ENCODE measurements at places on chromosomes 6 and 20.
A peak's percentile ranks its signal among the peaks of the same experiment; 100 is the strongest.

GRCh38 chr6:43825187-43826115, 55.4 kb downstream of the VEGFA start:
- DNase-seq, result no peak

DNA sequence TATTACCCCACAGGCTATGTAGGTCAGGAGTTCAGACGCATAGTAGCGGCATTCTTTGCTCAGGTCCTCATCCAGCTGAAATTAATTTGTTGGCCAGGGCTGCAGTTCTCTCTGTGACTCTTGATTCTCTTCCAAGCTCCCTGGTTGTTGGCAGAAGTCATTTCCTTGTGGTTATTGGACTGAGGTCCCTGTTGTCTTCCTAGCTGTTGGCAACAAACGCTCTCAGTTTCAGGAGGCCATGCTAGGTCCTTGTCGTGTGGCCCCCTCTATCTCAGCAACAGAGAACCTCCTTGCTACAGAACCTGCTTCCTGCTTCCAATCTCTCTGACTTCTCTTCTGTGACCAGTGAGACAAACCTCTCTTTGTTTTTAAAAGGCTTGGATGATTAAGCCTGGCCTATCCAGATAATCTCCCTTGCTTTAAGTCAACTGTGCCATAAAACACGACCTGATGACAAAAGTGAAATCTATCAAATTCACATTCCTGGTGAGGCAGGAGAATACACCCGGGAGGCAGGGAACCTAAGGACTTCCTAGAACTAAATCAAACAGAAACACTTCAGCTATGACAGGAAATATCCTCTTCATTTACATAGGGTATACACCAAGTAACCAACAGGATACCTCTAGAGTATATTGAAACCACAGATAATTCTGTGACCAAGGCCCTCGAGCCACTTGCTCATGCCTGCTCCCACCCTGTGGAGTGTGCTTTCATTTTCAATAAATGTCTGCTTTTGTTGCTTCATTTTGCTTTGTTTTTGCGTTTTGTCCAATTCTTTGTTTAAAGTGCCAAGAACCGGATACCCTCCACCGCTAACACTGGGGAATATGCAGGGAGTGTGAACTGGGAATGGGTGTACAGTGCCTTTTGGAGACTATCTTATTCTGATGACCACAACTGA, 196.0 kb downstream of the BTBD3 start:
- no peak for DNase-seq

DNA sequence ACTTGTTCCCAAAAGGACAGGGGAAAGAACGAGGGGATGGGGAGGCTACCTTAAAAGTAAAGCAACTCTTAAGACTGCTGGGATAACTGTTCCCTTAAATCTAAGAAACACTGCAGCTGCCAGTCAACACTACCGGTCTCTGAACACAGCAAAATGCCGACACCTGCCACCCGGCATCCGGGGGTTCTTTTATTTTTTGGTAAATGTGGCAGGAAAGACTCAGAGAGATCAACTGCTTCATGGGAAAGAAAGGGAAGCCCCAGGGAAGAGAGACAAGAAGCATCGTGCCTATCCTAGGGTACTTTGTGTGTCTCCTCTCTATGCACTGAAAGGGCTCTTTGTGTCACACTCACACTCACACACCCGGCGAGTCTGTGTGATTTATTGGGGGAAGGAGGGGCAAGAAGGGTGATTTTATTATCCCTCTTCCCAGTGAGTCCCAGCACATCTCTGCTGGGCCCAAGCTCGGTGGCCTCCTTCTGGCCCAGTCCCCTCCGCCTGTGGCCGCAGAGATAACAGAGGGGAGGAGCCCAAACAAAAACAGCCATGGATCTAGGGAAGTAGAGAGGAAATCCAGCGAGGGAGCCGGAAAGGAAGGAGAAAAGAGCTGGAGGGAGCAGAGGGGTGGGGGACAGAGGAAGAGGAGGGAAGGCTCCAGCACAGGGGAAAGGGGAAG, 1.4 kb downstream of the FYN start:
- no peak for DNase-seq

DNA sequence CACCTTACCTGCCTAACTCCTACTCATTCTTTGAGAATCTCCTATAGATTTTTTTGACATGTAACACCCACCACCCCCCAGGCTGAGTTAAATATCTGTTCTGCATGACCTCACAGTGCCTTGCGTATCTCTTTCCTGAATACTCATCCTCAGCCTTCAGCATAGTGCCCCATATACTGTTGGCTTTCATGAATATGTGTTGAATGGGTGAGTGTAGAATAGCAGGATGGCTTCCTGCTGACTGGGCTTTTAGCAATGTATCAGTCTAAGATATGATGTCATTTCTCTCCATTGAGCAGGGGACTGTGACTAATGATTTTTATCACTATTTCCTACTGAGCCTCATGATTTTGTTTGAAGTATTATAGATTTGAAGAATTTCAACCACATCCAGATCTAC, 361.6 kb upstream of the MARCKS start:
- DNase-seq, result no peak

DNA sequence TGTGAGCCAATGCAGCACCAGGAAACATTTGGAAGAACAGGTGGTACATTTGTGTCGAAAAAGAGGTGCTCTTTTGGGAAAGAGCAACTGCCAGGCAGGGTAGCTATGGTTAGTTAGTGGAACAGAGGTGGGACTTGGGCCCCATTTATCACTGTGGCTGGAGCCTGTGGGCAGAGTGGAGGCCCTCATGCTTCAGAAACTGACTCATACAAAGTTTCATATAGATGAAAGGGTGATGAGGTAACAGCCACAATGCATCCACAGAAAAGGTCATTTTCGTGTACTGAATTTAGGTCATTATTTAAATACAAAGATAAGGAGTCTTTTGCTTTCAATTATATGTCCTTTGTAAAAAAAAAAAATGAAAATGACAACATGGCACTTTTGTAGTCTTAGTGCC, 76.4 kb upstream of the HS3ST5 start:
- no peak for DNase-seq

- DNase-seq, result no peak
Measured at GRCh38 chr20:31494131-31494530, 19.0 kb downstream of the REM1 start.

DNA sequence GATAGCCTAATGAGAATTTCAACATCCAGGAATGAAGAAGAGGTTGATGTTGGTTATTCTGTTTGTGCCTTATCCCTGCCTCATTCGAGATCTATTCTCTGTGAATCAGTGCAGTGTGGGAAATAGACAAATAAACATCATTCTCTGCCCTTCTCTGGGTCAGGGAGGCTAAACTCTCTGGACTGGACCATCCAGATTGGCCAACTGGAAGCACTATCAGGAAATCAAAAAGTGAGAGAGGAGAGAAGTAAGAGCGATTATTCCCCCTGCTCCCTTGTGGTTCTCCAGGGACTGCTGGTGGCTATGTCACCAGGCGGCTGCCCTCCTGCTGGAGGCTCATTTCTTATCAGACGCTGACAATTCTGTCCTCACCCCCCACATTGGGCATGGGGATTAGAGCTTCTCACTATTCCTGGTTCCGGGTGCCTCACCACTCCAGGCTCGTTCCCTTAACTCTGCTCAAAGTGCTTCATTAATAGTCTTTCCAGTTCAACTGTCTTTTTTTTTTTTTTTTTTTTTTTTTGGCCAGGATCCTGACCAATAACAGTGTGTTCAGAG, 201.7 kb upstream of the RREB1 start:
- no peak for DNase-seq

GRCh38 chr6:26420688-26421171, 18.7 kb downstream of the BTN3A1 start:
- DNase-seq, result no peak

DNA sequence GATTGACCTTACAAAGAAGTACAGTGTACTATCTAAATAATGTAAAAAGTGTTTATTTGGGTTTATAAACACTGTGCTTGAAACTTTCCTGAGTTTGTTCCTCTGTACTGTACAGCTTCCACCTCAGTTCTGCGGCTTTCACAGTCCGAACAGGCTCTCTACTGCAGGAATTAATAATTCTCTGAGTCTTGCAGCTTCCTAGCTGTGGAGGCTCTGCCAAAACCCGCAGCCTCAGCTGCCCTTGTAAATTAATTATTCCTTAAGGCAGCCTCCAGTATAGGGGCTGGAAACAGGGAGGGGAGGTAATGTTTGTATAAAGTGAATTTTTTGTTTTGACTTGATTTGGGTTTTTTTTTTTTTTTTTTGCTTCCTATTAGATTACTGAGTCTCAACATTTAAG, 19.2 kb downstream of the TSPYL4 start:
- DNase-seq, result no peak

- DNase-seq, result peak; percentile 59
Measured at GRCh38 chr6:73451223-73452106, 632 bp downstream of the CGAS start.

DNA sequence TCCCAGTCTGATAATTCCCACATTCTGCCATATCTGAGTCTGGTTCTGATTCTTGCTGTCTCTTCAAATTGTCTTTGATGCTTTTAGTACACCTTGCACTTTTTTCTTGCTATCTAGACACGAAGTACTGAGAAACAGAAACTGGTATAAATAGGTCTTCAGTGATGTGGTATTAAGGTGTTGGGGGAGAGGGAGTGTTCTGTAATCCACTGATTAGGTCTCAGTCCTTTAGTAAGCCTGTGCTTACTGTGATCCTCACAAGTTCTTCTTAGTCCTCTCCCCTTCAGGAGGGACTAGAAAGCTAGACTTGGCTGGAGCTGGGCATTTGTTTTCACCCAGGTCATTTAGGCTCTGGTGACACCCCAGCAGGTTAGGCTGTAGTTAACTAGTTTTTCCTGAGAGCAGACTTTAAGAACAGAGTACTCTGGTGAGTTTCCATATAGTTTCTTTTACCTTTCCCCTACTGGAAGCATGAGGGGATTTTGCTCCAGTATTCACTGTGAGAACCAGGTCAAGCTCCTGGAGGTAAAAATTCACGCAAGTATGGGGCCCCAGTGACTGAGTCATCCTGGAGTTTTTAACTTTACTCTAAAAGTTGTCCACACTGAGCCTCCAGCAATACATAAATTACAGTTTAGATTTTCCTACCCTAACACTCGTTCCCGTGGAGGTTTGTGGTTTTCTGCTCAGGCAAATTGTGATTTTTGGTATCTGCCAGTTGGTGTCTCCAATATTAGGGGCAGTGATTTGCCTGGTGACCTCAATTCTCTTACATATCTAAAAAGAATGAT, 154.6 kb downstream of the CDKAL1 start:
- DNase-seq, result no peak

GRCh38 chr6:152225241-152225934, 411.8 kb downstream of the SYNE1 start:
- DNase-seq, result no peak

GRCh38 chr20:41047975-41048305, 19.3 kb downstream of the TOP1 start:
- no peak for DNase-seq

DNA sequence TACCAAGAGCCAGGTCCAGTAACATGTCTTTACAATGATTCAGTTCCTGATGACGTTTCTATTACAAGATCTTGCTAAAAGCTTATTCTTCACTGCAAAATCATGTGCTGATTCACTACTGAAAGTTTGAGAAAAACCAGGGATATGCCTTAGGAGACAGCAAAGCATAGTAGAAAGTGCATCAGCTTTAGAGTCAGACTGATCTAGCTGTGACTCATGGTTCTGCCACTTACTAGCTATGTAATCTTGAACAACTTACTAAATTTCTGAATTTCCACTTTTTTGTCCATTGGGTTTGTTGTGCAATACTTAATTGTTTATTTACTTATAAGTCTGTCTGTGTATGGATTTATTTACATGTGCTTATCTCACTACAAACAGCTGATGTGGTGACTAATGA, 198.5 kb upstream of the RSPO3 start:
- no peak for DNase-seq

DNA sequence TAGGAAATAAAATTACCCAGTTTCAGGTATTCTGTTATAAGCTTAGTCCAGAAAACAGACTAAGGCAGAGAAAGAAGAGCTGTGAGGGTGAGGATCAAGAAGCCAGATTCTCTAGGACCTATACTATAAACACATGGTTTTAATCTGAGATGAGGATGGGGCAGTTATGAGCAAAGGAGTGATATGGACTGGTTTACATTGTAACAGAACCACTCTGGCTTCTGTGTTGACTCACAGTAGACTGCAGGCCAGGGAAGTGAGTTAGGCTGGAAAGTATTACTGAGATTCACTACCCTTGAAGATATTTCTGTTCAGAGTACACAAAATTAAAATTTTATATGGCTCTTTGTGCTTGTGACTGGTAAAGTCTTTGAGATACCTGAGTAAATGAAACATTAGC, 3.2 kb upstream of the RWDD1 start:
- no peak for DNase-seq

Measured in psoas muscle (tissue), 8 donors.